ENCODE measurements at places on chromosomes 3 and 15.

DNA sequence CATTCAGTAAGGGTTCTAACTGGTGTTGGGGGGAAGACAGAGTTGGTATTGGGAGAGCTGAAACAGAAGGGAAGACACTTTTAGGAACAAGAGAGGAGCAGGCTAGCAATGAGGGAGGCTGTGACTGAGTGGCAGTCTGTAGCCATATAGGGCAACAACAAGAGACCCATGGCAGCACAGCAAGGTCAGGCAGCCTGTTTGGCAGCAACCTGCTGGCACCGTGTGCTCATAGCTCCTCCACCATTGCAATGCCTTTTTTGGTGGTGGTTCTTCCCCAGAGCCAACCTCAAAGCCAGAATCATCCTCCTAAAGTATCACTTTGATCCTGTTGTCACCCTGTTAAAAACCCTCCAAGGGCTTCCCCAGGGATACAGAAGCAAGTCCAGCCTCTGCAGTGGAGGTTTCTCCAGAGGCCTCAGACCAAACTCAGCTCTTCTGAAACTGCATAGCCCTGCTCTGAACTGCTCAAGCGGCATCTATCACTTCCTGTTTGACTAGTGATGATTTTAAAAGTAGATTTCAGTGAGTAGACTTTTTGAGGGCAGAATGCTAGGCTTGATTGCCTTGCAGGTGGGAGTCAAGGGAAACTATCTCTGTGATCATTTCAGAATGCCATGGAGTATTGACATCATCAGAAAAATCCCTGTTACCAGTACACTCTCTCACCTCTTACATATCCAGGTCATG, 176.9 kb downstream of the STAC start:
- DNase-seq, result no peak

DNA sequence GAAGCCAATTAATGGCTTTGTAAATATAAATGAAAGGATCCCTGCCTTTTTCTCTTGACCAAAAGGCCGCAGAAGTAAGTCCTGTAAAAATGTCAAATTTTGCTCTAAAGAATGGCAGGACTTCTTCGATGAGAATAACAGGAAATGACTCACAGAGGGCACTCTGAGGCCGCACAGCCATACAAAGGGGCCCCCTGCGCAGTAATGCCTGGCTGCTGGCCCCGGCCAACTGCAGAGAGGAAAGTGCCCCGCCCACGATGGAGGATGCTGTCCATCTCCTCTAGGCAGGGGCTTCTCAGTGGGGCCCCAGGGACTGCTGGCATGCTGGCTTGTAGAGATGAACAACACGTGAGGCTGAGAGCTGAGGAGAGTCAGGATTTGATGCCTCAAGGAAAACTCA, 18.1 kb upstream of the SCN10A start:
- DNase-seq, result no peak

GRCh38 chr3:61922118-61922517, 360.7 kb downstream of the PTPRG start:
- DNase-seq, result no peak

DNA sequence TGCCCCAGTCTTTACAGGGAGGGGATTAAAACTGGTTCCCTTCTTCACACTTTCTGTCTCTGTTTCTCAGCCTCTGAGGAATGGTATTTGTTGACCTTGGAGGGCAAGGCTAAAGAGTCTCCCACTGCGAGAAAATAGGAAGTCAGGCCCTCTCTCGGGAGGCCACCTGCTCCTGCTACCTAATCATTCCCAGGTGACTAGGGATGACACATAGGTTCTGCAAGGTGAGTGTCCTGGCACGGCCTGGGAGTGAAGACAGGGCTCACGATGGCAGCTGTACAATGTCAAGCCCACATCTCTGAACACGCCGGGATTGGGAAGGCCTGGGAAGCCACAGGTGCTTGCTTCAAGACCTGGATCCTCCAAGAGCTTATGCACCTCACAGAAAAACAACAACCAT, 314.2 kb downstream of the NTRK3 start:
- DNase-seq, result no peak

- no peak for DNase-seq
Measured at GRCh38 chr15:89775815-89776214, 317 bp upstream of the MESP2 start.

DNA sequence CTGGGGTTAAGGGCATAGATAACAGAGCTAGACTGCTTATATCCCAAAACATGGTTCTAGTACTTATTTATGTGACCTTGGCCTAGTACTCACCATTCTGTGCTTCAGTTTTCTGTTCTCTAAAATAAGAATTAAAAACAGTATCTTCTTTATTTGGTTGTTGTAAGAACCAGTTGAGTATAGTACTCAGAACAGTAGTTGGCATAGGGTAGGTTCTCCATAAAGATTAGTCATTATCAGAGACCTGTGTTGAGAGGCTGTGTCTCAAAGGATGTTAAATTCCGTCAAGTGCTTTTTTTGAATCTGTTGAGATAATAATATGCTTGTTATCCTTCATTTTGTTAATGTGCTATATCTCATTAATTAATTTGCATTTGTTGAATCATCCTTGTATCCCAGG, 47.4 kb upstream of the OSTN start:
- DNase-seq, result no peak

DNA sequence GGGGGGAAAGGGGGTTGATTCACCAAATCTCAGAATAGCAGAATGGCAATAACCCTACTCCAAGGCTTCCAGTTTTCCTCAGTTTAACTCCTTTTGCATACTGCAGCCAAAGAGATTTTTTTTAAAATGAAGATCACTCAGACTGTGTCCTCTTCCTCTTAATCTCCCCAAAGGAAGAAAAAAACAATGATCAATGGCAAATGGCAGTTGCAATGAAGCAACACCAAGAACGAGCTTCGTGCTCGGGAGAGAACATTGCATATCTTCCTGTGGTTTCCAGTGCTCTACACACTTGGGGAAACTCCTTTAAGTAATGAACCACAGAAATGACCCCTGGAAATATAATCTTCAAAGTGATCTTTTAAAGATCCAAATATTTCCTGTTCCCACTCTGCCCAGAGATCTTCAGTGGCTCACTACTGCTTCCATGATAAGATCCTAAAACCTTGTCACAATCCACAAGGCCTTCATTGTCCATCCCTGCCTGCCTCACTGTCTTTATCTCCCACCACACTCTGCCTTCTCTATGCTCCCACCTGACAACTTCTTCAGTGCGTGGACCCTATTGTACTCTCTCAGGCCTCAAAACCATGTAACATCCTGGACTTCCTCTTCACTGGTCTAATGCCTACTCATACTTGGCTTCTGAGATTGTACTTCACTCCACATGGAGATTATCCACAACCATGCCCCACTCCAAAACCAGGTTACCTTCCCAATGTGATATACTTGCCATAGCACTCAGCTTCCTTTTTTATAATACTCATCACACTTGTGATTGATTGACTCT, 394.8 kb downstream of the FHIT start:
- DNase-seq, result no peak

DNA sequence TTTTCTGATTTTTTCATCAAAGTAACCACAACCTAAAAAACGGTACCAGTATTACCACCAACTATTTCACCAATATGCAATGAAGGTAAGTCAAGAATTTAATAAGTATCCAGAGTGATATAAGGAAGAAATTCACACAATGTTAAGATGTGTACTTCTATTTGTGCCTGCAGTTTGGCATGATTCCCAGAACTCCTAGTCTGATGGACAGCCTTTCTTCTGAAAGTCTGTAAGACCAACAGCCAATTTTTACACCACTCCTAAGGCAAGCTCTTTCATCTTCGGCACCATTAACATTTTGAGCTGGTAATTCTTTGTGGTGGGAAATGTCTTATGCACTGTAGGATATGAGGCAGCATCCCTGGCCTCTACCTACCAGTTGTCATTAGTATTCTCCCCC, 108.3 kb downstream of the VPS13C start:
- DNase-seq, result no peak

- no peak for DNase-seq
Measured at GRCh38 chr3:14082108-14082657, 42.5 kb downstream of the CHCHD4 start.

DNA sequence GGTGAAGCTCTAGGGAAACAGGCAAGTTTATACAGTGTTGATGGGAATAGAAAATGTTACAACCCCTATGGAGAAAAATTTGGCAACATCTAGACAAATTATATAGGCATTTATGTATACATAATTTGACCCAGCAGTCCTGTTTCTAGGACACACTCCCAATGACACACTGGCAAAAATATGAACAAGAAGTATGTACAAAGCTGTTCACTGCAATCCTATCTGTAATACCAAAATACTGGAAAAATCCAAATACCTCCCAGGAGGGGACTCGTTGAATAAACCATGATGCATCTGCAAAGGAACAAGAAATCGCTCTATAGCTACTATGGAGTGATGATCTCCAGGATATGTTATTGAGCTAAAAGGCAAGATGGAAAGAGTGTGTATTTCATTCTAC, 8.5 kb downstream of the BFSP2 start:
- no peak for DNase-seq

GRCh38 chr3:184176377-184177330, 2.0 kb downstream of the AP2M1 start:
- DNase-seq, result no peak

All from GM12864 (cell line).